ENCODE measurements at places on chromosomes 16 and 17.

DNA sequence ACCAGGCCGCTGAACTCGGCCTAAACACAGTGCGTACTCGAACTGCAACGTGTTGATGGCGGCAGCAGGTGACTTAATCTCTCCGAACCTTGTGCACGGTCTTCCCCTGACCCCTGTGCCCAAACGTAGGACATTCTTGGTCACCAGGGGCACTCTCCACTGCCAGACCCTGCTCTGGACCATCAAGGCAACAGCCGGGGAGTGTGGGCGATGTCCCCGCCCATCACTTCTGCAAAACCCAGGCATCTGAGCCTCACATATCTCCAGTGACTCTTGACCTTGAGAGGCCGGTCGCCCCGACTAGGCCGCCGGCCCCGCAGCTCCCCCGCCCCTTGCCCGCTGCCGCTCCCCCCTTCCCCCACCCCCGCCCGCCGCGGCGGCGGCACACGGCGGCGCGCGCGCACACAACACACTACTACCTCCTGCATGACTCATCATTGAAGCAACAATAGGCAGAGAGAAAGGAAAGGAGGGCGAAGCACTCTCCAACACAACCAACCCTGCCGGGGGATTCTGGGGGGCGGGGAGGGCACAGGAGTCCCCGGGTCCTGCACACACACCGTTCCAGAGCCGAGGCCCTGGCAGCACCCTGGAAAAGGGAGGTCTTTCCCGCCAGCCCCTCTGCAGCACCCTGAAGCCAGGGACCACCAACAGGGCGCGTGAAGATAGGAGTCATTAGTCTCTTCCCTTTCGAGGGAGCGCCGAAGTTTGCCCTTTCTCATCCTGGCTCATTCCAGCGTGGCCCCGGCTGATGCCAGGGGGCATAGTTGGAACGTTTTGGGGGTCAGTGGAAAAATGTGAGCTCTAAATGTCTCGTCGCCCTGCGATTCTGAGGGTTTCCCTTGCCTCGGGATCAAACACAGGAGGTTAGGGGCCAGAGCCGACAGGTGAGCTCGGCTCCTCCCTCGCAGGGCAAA, 1.9 kb downstream of the MNT start:
- DNase-seq: peak; percentile 61

GRCh38 chr16:23521037-23521743, 10.9 kb upstream of the GGA2 start:
- no peak for DNase-seq

- DNase-seq: no peak
Measured at GRCh38 chr16:66486773-66487579, 59.9 kb downstream of the BEAN1 start.

GRCh38 chr17:1907216-1907631, 77.4 kb downstream of the RPA1 start:
- DNase-seq: no peak

DNA sequence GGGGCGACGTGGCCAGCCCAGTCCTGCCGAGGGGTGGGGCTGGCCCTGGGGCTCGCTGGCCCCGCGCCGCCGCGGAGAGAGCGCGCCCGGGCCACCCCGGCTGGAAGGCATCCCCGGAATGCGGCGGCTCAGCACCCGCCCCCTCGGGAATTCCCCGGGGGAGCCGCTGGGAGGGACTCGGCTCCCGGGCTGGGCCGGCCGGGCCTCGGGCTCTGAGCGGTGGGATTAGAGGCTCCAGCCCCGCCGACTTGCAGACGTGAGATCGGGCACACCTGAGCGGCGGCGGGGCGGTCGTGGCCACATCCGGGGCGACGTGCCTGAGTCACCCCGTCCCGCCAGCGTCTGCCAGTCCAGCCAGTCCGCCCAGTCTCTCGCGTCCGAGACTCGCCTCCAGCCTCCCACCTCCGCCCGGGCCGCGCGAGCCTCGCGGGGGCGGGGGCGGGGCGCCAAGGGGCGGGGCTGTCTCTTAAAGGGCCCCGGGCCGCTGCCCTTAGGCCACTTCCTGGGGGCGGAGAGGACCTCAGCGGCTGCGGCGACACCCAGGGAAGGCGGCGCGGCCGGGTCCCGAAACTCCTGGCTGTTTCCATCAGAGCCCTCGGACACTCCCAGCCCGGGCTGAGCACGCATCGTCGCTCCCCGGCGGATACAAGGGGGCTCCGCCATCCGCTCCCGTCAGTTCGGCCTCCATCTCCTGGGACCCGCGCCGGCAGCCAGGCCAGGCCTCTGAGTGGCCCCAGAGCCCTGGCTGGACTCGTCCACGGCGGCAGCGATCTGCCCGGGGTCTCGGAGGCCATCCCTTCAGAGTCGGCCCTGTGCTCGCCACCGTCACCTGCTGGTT, at the start of gene KCTD11:
Gene KCTD11, plus strand, starts transcription at position 498 of the 838 bp plus-strand sequence.
- DNase-seq: no peak

- no peak for DNase-seq
Measured at GRCh38 chr17:15238057-15238456, 27.1 kb downstream of the PMP22 start.

- no peak for DNase-seq
Measured at GRCh38 chr17:4444782-4445473, 11.2 kb downstream of the SPNS3 start.

DNA sequence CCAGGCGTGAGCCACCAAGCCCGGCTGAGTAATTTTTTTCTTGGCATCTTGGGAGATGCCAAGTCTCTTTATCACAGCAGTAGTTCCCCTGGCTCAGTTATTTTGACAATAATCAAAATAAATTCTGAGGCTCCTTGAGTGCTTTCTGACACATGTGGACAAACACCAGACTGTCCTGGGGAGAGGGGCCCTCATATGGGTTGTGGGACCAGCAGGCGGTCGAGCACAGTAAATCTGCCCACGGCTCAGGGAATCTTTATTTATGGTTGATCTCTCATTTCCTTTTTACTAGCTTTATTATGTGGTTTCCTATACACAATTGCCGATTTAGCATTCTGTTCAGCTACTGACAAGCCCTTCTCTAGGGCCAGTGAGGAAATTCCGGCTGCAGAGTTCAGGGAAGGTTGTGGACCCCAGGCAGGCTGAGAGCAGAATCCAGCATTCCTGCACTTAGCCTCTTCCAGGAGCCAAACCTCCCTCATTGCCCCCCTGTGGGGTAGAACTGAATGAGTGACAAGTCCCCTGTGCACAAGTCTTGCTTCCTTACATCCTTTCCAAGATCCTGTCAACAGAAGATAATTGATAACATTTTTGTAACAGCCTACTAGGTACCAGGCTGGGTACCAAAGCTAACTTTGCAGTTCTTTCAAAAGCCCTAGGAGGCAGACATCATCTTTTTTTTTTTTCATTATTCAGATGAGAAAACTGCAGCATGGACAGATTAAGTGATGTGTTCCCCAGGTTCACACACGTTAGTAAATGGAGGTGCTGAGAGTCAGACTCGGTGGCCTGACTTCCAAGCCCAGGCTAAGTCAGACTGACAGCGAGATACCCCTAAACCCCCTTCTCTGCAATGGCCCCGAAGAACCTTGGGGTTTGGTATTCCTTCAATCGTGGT, 40.2 kb downstream of the HS3ST3B1 start:
- DNase-seq: no peak

DNA sequence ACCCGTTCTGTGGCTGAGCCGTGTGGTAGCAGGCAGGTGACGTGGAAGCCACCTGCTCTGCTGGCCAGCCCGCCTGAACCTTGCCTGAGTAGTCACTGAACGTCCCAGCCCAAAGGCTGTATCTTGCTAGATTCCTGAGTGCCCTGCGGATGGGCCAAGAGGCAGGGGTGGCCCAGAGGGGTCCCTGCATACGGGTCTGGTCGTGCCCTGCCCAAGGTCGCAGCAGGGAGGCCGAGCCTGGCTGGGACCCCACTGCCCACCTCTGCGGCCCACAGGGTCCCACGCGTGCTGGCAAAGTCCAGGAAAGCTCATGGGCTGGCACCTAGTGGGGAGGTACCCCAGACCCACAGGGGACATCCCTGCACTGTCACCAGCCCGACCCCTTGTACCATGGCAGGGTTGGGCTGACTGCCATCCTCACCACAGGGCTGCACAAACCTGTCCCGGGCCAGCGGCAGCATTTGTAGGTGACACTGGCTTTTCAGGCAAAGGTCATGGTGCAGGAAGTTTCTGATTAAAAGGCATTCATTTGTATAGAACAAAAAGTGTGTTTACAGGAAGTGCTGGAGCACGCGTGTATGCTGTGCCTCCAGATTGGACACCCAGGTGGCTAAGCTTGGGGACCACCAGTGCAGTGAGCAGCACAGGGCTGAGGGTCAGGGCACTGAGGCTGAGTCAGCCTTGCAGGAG, 45.1 kb upstream of the ZC3H18 start:
- DNase-seq: no peak

DNA sequence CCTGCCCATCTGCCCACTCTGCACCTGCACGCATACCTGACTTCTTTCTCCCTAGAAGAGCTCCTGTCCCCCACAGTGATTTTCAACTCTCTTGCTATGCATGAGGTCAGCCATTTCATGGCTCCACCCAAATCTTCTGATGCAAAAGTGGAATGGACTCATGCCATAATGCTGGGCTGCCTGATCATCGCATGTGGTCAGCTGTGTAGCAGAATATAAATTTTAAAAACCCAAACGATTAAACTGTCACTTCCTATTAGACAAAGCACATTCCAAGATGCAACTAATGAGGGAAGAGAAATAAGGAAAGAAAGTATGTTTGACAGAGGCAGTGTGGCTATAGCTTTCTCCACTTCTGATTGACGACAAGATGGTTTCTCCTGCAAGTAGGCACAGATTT, 26.1 kb downstream of the GRIN2A start:
- DNase-seq: no peak

GRCh38 chr17:49247944-49248343, 17.4 kb upstream of the PHOSPHO1 start:
- no peak for DNase-seq

DNA sequence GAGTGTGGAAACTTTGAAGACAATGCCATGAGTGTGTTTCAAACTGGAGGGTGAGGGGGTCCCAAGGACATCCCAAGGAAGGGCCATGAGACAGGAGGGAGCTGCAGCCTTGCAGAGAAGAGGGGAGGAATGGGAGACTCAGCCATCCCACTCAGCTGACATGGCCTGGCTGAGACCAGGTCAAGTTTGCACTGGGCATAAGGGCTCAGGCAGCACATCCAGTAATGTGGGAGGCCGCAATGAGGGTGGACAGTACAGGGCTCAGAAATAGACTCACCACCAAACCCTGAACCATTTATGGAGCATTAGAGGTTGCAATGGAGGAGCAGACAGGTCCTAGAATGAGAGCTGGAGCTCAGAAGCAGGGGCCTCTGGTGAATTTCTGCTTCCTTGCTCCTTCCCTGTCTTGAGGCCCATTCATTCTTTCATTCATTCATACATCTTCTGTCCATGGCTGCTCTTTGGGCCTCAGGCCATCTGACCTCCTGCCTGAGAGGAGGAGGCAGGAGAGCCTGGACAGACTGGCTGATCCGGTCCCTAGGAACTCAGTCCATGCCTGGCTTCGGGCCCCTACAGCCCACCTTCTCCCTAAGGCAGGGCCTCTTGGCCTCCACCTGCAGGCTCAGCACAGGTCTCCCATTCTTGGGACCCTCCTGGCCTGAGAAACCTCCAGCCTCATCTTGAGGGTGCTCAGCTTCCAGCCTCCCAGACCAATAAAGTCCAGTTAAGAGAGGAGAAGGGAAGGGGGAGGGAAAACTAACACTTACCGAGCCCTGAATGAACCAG, 70.5 kb upstream of the CDH5 start:
- no peak for DNase-seq

GRCh38 chr17:27203241-27203640, 90.7 kb upstream of the WSB1 start:
- no peak for DNase-seq

- no peak for DNase-seq
Measured at GRCh38 chr16:69941251-69942098, 9.7 kb upstream of the CLEC18A start.

DNA sequence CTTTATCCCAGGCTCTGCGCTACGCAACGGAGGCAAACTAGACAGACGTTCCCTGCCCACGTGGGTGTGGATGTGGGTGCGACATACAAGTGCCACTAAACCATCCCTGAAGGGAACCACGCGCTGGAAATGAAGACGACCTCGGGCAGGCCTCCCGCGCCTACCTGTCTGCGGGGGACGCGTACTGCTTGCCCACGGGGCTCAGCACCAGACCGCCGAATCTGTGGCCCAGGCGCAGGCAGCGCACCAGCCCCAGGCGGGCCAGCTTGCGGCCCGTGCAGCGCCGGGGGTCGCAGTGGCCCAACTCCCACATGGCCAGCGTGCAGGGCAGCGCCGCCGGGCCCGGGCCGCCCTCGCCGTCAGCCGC, 480 bp downstream of the TSR3 start:
- no peak for DNase-seq

- DNase-seq: no peak
Measured at GRCh38 chr17:2137342-2138098, 82.6 kb downstream of the HIC1 start.

DNA sequence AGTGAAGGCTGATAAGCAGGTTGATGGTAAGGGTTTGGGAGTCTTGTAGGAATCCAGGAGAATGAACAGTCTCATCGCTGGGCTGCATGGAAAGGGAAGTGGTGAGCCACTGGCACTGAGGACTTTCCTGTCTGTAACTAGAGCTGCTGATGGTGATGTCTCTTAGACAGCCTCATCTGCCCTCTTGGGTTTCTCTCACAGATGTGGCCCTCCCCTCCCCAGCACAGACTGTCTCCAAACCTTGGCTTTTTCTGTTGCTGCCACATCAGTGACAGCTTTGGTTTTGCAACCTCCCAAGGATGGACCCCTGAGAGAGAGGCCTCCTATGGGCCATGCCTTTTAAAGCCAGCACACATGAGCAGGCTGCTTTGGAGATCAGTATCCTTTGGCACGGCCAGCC, 16.9 kb downstream of the PLCG2 start:
- no peak for DNase-seq

DNA sequence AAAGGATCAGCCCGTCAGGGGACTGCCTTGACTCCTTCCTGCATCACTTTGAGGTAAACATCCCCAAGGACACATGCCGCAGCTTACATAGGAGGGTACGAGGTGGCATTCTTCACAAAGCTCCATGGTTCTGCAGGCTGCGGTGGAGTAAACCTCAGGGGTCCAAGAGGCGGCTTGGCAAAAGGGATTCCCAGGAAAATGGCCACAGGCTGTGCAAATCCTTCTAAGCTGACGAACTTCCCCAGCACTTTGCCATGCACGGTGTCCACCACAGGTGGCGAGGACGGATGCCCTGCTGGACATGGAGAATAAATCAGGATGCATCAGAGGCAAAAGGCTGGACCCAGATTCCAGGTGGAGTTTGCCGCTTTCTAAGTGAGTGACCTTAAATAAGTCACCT, 4.2 kb downstream of the CES1 start:
- DNase-seq: no peak

GRCh38 chr16:9160551-9160911, 69.1 kb downstream of the HAPSTR1 start:
- DNase-seq: no peak
